IMR-90 (cell line): ENCODE measurements at places on chromosomes 3 and 15. TPM values are rescaled to one million over a fixed set of nuclear protein-coding genes. Genes with fewer than 3 reads are reported as not detected.

- no peak for DNase-seq
Measured at GRCh38 chr15:92663250-92663951, 7.8 kb upstream of the FAM174B start.

DNA sequence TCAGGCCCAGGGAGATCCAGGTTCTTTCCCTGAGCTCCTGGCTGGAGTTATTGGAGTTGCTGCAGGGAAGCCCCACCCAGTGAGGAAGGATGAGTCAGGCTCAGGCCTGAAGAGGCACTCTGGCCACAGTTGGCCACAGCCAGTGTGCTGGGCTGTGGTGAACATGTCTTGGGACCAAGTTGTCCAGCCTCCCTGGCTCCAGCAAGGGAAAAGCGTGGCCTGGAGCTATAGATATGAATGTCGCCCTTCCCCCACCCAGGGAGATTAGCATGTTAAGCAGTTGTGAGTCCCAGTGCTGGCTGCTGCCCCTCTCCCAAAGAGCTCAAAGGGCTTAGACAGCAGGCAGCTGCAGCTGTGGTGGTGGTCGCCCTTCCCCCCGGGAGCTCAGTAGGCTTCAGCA, 963.2 kb downstream of the ROBO2 start:
- DNase-seq, result no peak

DNA sequence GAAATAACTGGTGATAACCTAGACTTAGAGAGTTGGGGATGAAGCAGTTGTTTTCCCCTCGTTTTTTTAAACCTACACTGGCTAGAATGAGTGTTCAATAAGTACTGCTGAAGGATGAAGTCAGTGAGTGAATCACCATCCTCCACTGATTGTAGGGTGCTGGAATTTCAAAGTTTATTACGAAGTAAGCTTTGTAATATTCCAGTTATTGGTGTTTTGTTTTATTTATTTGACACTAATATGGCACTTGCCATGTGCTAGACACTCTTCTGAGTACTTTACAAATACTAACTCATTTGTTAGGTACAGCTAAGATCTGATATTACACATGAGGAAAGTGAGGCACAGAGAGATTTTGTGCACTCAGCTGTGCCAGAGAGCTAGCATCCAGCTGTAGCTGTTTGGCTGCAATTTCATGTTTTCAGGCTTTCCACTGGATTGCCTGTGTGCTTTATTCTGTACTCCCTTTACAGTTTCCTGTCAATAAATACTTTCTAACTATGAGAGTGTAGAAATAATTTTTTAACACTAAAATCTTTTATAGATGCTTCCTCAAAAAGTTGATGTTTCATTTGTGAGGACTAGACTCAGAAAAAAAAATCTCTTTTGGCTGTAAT, 5.8 kb downstream of the MAP2K5 start:
- peak; percentile 73 for DNase-seq

GRCh38 chr15:89839167-89839810, 24.6 kb upstream of the ANPEP start:
- DNase-seq, result no peak

GRCh38 chr3:159250961-159251360, 449.1 kb downstream of the MFSD1 start:
- DNase-seq, result no peak

DNA sequence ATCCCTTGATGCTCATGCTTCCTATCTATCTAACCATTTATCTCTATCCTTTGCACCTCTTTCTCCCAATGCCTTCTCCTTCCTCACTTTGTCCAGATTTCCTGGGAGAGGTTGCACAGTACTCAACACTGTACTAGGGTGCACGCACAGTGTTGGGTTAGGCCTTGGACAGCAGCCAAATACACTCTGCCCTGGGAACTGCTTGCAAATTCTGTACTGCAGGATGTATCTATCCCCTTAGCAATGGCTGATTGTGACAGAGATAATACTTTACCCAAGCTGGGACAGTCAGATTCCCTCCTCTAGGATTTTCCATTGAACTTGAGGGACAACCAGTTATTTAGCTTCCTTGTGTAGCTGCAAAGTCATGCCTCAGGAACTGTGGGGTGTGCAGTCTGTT, 113.3 kb downstream of the IL20RB start:
- no peak for DNase-seq

DNA sequence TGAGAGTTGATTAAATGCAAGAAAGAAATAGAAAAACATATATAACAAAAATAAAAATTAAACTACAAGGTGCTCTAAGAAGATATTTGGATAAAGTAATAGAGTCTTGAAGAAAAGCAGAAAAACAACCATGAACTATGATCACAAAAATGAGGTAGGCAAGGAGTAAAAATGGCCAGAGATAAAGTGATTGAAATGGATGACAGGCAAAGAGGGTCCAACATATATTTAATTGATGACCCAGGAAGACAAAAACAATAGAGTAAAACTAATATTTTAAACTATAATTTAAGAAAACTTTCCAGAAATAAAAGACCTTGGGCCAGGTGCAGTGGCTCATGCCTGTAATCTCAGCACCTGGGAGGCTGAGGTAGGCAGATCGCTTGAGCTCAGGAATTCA, 22.1 kb upstream of the WDR49 start:
- DNase-seq, result no peak

- no peak for DNase-seq
Measured at GRCh38 chr3:125220183-125220582, 7.6 kb upstream of the SLC12A8 start.

DNA sequence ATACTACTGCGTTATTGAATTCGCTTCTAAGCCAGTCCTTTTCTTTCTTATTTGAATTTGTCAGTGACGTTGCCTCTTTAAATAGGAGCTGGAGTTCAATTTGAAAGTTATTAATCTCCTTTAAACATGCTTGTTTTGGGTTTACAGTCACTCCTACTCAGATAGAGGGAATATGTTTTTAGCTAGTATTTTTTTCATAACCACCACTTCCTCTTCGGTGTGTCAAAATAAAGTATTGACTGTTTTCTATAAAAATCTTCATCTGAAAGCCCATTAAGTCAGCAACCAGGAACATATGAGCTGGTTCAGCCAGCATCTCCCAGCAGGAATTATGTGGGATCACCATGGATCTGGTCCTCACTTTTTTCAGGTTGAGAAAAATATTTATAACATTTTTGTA, 772.9 kb downstream of the DIPK2A start:
- DNase-seq, result no peak

DNA sequence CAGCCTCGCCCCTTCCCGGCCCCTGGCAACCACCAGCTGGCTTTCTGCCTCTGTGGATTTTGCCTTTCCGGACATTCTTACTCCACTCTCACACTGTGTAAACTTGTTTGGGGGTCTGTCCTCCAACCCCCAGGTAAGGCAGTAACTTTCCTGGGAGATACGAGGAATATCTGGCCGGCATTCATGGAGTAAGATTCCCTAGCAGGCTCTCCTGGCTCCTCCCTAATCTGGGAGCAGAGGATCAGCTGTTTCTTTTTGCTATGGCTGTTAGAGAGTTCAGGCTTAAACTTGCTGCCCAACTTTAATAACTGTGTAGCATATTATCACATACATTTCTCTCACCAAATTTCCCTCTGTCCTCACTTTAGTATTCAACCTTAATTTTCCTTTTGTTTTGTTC, 64.3 kb downstream of the IGF2BP2 start:
- DNase-seq, result no peak

DNA sequence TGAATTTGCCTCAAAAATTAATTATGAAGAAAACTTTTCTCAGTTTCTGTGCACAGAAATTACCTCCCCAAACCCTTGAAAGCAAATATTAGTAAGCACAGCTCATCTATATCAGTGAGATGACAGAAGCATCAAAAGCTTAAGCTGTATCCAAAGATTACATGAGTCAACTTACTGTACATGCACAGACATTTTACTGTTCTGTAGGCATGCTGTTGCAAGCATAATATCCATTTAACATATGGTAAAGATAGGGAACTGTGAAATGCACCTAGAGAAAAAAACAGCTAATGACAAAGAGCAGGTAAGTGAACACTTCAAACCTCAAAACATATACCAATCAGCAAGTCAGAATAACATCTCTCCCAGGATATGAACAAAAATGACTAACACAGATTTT, 20.9 kb downstream of the SHOX2 start:
- no peak for DNase-seq

GRCh38 chr3:111081008-111081545, 9.5 kb downstream of the NECTIN3 start:
- DNase-seq, result peak; percentile 51

DNA sequence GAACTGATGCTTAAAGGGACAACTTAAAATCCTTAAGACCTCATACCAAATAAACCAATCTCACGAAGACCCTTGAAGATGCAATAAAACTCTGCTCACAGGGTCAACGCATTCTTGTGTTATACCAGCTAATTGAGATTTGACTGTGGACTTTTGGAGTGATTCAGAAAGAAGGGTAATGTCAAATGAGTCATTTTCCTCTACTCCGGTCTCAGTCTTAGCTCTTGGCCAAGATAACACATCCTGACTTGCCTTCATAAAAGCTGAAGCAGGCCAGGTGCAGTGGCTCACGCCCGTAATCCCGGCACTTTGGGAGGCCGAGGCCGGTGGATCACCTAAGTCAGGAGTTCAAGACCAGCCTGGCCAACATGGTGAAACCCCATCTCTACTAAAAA, 3.8 kb downstream of the PKM start:
- peak; percentile 91 for DNase-seq

DNA sequence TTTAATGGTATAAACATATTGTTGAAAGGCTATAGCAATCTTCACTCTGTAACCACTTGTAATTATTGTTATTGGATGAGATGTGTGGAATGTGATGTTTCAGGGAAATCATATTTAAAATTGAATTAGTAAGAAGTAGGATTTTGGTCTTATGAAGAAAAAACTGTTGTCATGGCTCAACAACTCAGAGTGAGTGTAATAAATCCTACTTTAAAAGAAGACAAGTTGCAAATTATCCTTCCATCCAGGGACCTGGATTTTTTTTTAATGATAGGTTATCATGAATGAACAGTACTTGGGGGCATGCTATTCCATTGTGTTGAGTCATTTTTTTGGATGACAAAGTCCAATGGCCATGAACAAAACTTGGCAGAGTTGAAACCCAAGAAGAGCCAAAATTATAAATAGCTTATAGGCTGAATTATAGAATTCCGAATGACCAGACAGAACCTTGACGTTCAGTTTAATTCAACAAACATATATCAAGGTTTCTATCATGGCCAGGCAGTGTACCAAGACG, 625.5 kb upstream of the ZNF717 start:
- DNase-seq, result peak; percentile 52

DNA sequence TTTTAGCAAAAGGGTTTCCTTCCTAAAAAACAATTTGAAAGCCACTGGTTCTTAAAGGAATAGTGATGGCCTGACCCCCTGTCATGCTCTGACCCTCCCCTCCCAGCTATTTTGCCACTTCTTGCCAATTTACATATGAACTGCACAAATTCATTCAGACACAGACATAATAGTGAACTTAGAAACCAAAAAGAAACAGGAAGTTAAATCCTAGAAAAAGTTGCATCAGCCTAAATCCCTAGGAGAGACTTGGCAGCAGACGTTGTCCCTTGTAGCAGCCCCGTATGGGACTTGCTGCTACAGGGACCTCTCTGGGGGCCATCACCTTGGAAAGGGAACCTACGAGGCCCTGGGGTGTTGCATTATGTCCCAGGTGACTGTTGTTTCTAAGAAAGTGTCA, 14.3 kb upstream of the PDE8A start:
- no peak for DNase-seq

DNA sequence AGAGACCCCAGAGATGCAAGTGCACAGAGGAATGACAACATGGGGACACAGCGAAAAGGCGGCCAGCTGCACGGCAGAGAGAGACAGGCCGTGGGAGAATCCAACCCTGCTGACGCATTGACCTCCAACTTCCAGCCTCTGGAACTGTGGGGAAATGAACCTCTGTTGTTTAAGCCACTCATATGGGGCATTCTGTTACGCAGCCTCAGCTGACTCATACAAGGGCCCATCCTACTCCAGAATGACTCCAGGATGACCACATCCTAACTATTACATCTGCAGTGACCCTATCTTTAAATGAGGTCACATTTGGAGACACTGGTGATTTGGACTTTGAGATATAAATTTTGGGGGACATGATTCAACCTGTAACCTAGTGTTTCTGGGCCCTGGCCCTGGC, 44.0 kb downstream of the KLF15 start:
- peak; percentile 18 for DNase-seq

DNA sequence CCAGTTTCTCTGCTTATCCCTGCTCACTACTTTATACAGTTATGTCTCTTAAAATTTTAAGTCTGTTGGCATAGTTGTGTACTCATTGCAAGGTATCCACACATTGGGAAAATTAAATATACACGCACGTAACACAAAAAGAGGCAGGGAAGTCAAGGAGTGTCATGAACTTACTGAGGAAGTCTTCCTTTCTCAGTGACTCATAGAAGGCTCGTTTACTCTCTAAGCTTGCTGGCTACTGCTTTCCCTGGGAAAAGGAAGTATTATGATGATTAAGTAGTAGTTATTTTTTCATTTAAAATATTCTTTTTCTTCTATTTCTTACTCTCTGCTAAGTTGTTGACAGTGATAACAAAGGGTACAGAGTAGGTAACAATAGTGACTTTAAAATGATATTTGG, 287.3 kb downstream of the UBE2E2 start:
- DNase-seq, result peak; percentile 83

DNA sequence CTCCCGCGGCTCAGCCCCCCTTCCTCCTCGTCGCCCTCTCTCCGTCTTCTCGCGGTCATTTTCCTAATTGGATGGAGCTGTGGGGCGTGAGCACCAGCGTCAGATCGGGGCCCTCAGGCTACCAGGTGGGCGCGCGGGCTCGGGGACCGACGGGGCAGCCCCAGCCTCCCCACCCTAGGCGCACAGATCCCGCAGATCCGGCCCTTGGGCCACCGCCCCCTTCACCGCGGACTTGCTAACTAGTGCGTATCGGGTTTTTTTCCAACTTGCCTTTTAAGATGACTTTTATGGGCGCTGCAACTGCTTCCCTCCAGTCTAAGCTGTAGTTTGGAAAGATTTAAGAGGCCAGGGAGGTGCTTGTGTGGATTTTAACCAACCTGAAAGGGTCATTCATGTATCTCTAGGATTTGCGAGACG, 1.3 kb downstream of the ZNF710 start:
- peak; percentile 46 for DNase-seq

GRCh38 chr3:115186351-115187148, 39.5 kb upstream of the ZBTB20 start:
- no peak for DNase-seq

- no peak for DNase-seq
Measured at GRCh38 chr3:61111825-61112224, 139.4 kb downstream of the FHIT start.

- DNase-seq, result peak; percentile 56
Measured at GRCh38 chr3:42961633-42962032, 17.5 kb upstream of the GASK1A start.

- no peak for DNase-seq
Measured at GRCh38 chr15:43100971-43101370, 4.9 kb downstream of the UBR1 start.

CERS3 gene
- not detected in 2 replicates for total RNA-seq

CSPG5 gene
- total RNA-seq, result under 0.01 TPM in 2 replicates

LMCD1 gene
- total RNA-seq, result 33.6 and 50.0 TPM in 2 replicates

KCNMB3 gene
- total RNA-seq, result 0.72 and 0.83 TPM in 2 replicates

GASK1A gene
- 0.18 and 0.28 TPM in 2 replicates for total RNA-seq

MFN1 gene
- total RNA-seq, result 40.3 and 75.0 TPM in 2 replicates

TMC3 gene
- total RNA-seq, result not detected in 2 replicates

LSAMP gene
- 7.9 and 8.1 TPM in 2 replicates for total RNA-seq

GOLGA6L7 gene
- total RNA-seq, result not detected in 2 replicates
